ENCODE measurements at places on chromosomes 6 and 20.

- DNase-seq: peak; percentile 56
Measured at GRCh38 chr20:58891086-58891717, 38.7 kb downstream of the GNAS start.

DNA sequence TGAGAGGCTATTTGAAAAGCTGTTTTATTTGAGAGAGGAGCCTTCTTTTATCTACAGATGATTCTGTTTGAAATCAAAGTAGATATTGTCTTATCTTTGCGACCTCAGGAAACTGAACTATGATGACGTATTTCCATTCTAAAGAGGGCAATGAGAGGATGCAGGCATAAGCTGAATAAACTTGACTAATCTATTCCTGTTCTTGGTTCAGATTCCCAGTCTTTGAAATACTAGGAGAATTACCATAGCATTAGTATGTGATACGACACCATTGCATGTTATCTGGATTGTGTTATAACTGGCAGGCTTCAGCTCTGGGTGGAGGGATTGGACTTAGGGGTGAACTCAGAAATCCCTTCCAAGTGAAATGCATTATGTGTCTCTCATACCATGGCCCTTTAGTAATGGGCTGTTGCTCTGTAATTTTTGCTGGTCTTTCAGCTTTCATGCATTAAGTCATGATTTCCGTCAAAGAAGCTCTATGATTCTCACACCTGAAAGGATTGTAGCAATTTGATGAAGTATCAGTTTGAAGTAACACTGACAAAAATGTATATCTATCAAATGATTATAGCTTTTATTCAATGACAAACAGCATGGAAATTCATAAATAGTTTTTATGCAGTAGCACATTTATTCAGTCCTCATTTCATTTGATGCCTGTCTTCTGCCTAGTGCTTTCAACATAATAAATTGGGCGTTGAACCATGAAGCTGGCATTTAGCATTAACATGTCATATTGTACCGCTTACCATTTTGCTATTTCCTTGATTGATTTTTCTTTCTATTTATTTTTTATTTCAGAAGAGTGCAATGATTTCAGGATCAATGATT lies 138.4 kb upstream of the SPACA1 start:
- DNase-seq: no peak

DNA sequence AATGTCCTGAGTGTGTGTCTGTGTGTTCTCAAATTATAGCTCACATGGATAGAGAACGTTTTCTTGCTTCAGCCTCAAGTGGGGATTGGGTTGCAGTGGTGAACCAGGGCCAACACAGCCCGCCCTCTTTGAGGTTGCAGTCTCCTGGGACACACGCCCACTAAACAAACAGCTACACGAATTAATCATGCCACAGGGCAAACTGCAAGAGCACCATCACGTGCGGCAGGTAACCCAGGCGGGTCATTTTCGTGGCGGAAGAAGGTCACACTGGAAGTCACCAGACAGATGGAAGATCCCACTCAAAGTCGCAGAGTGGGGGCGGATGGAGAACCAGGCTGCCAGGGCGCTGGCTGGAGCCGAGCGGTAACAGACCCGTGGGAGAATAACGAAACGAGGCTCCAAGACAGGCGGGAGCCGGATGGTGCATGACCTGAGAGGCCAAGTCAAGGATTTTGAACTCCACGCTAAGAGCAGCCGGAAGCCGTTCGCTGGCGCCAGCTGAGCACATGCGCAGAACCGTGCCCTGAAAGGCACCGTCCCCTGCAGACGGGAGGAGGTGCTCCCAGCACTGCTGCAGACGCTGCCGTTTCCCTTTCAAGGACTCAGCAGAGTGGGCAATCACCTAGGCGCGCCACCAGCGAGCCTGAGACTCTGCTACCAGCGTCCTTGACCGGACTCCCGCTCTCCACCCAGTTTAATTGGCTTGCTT lies 10.7 kb downstream of the DLL1 start:
- no peak for DNase-seq

DNA sequence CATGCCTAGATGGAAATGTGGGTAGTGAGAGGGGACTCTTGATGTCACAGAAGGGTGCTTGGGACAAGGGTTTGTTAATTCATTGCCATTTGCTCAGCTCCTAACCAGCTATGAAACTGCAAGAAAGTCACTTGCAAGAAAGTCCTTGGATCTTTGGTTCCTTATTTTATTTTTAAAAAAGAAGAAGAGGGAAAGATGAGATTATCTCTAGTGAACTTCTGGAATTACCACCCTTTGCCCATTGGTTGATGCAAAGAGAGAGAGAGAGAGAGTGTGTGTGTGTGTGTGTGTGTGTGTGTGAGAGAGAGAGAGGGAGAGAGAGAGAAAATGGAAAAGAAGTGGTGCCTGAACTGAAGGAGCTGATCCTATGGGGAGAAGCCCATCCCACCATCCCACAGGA lies 4.6 kb upstream of the SFT2D1 start:
- DNase-seq: no peak

- no peak for DNase-seq
Measured at GRCh38 chr20:63129991-63130657, 85.8 kb downstream of the YTHDF1 start.

DNA sequence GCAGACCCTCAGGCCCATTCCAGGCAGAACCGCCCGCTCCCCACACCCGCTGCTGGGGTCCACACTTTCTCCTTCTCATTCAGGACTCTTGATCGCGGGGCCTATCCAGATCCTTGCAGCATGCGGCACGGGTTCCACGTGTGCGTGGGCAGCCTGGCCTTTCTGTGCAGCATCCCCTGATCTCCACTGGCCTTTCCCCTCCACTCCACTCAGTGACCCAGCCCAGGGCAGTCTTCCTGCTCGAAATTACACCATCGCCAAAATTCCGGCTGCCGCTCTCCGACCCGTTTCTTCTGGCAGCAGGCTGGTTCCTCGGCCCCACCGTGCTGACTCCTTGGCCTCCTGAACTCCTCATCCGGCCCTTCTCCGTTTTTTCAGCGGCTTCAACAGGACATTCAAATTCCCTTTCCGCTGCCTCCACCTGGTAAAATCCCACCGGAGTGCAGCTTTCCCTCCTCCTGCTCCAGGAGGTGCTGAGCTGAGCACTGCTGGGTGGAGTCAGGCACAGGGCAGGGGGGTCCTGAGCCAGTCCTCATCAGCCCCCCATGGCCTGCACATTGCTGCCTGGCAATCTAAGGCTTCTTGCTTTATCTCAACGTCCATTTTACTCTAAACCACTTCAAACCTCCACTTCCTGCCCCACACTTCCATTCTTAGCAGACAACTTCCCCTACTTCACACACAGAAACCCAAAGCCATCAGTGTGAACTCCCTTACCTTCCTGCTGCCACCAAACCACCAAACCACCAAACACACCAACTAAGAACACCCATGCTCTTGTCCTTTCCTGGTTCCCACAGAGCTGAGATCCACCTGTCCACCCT lies 9.0 kb downstream of the SFT2D1 start:
- DNase-seq: no peak

DNA sequence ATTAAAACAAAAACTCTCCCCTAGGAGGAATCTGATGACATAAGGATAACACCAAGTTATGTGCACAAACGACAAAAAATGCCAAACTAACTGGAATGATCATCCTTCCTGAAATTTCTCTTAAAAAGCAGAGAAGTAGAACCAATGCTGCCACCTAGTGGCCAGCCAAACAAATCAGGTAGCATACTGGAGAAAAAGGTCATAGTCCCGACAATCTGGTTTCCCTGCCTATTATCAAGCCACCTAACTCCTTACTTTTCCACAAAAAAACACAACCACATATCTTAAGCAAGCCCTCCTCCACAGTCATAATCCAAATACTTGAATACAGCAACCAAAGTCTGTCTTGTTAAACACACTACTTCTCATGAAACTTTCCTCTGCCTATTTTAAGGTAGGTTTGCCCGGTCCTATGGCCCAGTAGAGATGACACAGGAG lies 5.3 kb downstream of the OARD1 start:
- DNase-seq: peak; percentile 14

DNA sequence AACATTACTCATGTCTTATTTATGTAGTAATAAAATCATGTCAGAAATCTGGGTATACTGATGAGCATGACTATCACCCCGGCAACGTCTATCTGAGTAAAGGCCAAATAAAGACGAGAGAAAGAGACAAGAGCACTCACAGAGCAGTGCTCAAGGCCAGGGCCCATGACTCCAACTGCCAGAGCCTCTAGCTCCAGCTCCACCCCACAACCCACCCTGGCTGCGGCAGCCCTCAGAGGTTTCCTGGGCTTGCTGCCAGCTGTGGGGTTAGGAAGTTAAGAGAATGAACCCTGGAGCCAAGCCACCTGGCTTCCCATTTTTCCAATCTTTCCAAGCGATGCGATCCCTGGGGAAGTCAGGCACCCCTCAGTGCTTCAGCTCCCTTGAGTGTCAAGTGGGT lies 92.0 kb upstream of the PAX1 start:
- no peak for DNase-seq

GRCh38 chr20:25281541-25281991 lies 33.7 kb downstream of the PYGB start:
- DNase-seq: no peak

DNA sequence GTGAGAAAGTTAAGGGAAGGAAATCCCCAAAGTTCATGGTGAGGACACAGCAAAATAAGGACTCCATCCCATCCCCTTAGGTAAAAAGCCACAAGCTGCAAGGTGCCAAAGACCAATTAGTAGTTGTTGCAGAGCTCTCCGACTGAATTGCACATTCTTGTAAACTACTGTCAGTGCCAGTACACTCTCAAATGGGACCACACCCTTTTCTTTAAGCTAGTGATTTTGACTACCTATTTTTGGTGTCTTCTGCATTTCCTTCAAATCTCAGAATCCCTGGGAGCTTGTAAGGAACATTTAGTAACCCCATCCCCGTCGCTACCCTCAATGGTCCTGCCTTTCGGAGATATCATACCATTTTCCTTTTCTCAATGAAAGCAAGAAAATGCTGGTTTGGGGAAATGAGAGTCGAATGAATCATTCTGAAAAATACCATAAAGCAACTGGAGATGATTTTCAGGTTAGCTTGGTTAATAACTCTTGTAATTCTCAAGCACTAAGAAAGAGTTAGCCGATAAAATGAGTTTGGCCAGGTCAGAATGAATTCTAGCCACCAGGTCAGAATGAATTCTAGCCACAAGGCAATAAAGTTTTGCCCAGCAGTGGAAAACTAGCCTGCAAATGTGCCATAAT lies 5.2 kb upstream of the HMGN3 start:
- DNase-seq: no peak

- DNase-seq: no peak
Measured at GRCh38 chr6:13117570-13117969, 210.8 kb downstream of the TBC1D7 start.

- no peak for DNase-seq
Measured at GRCh38 chr6:106080763-106081095, 5.4 kb upstream of the PRDM1 start.

DNA sequence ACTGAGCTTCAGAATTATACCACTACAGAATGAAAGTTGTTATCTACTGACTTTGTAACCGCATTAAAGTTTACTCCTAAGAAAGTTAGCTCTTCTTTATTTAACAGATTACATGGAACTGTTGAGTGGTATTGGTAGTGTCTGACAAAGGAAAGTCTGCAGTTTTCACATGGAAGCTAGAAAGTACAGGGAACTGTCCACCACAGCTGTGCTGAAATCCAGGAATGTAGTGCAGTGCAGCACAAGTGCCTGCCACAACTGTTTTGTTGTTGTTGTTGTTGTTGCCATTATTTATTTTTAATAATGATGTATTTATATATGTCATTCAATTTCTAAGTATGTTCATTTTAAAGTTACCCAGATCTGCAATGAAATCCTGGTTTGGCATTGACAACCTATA lies 464.9 kb downstream of the TBC1D32 start:
- DNase-seq: no peak

DNA sequence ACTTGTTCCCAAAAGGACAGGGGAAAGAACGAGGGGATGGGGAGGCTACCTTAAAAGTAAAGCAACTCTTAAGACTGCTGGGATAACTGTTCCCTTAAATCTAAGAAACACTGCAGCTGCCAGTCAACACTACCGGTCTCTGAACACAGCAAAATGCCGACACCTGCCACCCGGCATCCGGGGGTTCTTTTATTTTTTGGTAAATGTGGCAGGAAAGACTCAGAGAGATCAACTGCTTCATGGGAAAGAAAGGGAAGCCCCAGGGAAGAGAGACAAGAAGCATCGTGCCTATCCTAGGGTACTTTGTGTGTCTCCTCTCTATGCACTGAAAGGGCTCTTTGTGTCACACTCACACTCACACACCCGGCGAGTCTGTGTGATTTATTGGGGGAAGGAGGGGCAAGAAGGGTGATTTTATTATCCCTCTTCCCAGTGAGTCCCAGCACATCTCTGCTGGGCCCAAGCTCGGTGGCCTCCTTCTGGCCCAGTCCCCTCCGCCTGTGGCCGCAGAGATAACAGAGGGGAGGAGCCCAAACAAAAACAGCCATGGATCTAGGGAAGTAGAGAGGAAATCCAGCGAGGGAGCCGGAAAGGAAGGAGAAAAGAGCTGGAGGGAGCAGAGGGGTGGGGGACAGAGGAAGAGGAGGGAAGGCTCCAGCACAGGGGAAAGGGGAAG lies 1.4 kb downstream of the FYN start:
- no peak for DNase-seq

- DNase-seq: no peak
Measured at GRCh38 chr6:45712786-45713185, 302.9 kb downstream of the CLIC5 start.

- no peak for DNase-seq
Measured at GRCh38 chr20:35497780-35498189, 31.7 kb downstream of the C20orf173 start.

DNA sequence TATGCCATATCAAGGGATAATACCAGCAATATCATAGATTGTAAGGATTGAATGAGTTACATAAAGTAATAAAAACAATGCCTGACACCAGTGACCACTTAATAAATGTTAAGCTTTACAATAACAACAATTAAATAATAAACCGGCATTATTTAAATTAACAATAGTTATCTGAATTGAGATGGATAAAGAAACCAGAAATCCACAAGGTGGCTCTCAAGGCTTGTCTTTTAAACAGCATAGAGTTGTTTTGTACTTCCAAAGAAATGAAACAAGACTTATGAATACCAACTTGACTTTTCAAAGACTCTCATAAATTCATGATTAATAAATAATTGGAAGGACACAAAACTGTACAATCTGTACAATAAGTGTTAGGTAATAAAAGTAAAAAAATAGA lies 203.1 kb downstream of the ASCC3 start:
- no peak for DNase-seq

DNA sequence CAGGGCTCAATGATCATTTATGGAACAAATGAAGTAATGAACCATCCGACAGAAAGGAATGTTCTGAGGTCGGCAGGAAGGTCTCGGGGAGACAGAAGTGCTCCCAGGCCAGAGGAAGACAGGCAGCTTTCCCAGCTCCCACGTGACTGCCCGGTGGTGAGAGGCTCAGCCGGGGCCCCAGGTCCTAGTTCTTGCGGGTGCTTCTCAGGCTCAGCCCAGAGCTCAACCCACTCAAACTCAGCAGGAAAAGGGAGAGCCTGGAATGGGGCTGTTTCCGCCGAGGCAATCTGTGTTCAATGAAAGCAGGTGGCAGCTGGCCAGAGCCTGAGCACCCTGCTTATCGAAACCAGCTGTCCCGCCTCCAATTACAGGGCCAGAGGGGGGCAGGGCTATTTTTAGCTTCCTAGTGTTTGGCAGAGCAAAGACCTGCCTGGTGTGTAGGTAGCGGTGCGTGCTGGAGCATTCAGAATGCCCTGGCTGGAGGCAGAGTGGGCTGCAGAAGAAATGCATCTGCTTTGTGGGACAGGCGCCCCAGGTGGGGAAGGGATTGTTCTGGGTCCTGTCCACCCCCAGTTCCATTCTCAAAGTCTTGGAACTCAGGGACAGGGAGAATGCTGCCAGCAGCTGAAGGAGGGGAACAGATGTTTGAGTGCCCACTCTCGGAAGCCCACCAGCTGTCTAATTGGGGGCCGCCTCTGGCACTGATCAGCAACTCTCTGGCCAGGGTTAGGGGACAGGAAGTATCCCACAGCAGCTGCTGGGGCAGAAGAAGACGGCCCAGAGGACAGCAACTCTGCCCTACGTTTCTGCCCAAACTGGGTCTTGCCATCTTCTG lies 145.1 kb downstream of the PREX1 start:
- DNase-seq: no peak

All from stimulated activated CD8-positive, alpha-beta memory T cell treated with anti-CD3 and anti-CD28 coated beads, Interleukin-2, amount 100 ng/mL, for 1 hour (primary cell).